ENCODE measurements at places on chromosomes 16 and 17.

DNA sequence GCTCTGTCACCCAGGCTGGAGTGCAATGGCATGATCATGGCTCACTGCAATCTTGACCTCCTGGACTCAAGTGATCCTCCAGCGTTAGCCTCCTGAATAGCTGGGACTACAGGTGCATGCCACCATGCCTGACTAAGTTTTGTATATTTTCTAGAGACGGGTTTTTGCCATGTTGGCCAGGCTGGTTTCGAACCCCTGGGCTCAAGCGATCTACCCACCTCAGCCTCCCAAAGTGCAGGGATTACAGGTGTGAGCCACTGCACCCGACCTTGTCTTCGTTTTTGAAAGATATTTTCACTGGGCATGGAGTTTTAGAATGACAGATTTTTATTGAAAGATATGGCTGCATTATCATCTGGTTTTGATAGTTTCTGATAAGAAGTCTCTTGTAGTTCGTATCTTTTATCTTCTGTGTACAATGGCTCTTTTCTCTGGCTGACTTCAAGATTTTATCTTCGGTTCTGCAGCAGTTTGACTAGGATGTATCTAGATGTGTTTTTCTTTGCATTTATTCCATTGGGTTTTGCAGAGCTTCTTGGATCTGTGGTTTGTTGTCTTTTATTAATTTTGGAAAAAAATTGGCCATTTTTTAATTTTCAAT lies 14.6 kb downstream of the ADGRG5 start:
- no peak for DNase-seq

GRCh38 chr16:88640498-88641247 lies 2.3 kb downstream of the IL17C start:
- no peak for DNase-seq

DNA sequence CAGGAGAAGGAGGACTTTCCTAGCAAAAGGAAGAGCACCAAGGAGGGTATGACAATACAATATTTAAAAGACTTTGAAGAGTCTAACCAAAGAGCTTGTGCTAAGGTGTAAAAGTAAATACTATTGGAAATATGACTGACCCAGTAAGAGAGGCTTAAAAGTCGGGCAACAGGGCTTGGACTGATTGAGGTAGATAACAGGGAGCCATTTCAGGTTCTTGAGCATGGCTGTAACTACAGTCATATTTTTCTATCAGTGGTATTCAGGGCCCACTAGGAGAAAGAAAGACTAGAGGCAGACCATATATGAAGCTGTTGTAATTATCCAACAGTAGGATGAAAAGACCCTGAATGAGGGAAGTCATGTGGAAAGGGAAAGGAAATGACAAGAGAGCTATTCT lies 62.3 kb downstream of the SMURF2 start:
- no peak for DNase-seq

- no peak for DNase-seq
These were observed 38.5 kb upstream of the SLC47A1 start for GRCh38 chr17:19494961-19495806.

DNA sequence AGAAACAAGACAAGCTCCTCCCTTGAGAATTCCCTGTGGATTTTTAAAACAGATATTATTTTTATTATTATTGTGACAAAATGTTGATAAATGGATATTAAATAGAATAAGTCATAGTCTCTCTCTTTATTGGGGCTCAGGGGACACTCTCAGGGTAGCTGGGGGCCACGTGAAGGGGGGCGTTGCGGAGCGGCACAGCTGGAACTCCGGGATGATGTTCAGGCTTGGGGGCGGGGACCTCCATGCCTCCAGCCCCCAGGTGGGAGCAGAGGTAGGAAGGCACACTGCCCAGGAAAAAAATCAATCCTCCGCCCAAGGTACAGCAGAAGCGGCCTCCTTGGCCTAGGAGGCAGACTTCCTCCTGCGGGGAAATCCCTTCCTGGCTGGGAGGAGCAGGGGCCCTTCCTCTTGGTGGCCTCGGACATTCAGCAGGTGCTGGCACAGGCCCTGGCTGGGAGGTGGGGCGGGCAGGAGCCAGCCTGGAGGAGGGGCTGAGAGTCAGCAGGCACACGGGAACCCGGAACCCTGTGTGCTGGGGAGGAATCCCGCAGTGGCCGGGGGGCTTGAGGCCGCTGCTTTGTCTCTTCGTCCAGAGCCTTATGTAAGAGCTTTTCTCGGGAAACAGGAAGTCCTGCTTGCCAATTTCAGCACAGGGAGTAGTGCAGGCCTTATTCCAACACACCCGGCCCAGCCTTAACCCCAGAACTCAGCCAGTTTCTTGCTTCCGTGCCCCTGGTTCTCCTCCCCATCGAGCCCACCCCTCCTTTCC lies 591 bp upstream of the TNFSF13 start:
- no peak for DNase-seq

GRCh38 chr17:78374189-78374588 lies 4.3 kb upstream of the PGS1 start:
- DNase-seq: no peak

DNA sequence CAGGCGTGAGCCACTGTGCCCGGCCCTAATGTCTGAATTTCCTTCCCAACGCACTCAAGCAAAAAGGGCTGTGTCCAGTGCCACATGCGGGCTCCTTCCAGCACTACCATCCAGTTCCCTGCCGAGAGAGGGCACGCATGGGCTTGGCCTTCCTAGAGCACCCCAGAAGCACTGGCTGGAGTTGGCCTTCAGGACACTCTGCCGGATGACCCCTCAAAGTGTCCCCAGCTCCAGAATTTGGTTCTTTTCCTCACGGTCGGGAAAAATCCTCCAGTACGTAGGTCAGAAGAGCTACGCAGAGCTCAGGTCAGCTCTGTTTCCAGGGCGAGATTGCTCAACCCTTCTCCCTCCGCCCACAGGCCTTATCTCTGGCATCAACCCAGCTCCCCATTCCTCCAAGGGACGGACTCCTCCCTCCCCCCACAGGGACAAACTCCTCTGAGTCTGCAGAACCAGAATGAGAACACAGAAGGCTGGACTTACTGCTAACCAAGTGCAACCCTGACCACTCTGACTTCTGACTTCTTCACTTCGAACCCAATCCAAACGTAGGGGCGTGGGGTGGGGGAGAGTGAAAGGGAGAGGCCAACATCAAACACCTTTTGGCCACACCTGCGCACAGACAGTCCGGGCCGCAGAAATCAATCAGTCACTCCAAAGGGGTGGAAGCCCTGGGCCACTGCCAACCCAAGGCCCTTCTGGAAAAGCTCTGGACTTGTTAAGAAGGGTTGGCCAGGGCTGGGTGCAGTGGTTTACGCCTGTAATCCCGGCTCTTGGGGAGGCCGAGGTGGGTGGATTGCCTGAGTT lies 3.6 kb downstream of the CDC42EP4 start:
- peak; percentile 86 for DNase-seq

DNA sequence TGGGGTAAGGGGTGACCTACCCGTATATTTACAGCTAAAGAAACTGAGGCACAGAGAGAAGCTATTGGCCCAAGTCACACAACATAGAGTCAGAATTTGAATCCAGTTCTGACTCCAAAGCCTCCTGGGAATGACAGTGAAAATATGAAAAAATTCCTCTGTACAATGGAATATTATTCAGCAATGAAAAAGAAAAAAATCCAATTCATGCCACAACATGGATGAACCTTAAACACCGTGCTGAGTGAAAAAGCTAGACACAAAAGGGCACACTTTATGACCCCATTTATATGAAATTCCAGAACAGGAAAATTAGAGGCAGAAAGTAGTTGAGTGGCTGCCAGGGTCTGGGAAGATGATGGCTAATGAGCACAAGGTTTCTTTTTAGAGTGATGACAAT lies 75.4 kb downstream of the LITAF start:
- no peak for DNase-seq

DNA sequence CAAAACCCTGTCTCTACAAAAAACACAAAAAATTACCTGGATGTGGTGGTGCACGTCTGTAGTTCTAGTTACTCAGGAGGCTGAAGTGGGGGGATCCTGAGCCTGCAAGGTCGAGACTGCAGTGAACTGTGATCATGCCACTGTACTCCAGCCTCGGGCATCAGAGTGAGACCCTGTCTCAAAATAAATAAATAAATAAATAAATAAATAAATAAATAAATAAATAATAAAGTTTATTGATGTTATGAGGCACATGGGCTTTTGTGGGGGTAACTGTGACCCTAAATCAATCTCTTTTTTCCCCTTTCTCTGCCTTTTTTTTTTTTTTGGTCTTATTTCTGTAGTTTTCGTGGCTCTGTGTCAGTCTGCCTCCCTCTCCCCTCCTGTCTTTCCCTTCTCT lies 4.5 kb upstream of the ASIC2 start:
- no peak for DNase-seq

DNA sequence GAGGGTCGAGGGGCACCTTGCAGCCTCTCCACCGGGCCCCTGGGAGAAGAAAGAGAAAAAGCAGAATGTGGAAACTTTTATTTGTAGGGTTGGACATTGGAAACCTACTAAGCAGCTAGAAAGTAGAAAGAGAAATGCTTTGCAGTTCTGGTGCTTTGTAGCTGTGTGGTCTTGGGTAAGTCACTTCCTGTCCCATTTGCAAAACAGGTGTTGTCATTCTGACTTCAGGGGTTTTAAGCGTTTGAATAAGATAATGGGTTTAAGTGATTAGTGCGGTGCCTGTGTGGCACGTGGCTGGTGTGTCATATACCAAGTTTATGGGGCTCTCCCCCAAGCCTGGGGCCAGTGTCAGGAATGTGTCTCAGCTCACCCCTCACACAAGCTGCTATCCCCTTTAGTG lies 1.6 kb downstream of the CA4 start:
- no peak for DNase-seq

GRCh38 chr17:41065829-41066624 lies at the start of gene KRTAP2-4:
TSS of gene KRTAP2-4 (minus strand) at chr17:41065879. CDS start at chr17:41065845, 34 bp downstream.
- DNase-seq: no peak

DNA sequence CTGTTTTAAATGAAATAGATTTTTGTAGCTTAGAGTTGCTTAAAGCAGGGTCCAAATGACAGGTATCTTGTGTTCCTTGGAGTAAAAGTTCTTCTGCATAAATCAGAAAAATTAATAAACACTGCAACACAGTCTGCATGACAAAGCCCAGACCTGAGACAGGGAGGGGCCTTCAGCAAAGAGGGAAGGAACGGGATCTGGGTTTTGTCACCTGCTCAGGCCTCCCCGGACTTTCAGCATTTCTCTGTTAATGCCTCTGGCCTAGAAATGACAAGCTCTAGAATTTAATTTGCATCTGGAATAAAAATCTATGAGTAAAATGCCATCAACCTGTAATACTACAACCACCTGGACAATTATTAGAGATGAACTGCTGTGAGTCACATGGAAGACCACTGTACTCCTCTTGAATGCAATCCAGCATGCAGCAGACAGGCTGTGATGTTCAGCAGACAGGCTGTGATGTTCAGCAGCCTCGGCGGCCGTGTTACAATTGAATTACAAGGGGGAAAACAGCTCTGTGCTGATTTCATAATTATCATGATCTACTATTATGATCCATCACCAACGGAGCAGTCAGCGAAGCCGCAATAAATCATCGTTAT lies 170.2 kb downstream of the TOX3 start:
- no peak for DNase-seq

DNA sequence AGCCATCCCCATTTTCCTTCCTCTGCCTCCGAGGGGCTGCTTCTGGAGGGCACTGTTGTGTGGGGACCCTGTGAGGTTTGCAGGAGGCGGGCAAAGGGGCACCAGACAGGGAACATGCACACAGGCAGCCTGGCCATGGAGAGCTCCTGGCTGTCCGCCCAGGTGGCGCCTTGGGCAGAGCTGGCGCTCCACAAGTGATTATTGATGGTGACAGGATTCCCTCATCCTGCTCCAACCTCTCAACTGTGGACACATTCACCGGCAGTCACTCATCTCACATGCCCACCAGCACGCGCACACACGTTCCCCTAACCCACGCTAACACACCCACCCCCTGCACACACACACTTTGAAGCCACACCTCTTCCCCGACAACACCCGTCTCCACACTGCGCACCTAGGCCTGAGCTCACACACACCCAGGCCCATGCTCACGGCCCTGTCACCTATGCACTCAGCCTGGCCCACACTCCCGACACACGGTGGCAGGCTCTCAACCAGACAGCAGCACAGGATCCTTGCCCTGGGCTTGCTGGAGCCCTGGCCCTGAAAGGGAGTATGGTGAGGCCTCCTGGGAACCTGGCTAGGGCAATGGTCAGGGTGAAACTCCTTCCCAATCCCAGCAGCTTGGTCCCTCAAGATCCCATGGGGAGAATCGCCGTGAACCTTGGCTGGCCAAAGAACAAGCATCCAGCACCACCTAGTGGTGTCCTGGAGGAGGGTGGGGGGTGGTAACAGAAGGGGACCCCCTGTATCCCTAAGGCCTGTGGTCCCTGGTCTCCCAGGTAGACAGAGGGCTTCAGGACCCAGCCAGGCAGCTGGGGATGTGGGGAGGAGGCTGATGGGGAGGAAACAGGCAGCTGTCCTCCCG lies 3.6 kb downstream of the PNMT start:
- DNase-seq: peak; percentile 72

GRCh38 chr17:39527220-39527813 lies 66.0 kb downstream of the CDK12 start:
- DNase-seq: no peak

DNA sequence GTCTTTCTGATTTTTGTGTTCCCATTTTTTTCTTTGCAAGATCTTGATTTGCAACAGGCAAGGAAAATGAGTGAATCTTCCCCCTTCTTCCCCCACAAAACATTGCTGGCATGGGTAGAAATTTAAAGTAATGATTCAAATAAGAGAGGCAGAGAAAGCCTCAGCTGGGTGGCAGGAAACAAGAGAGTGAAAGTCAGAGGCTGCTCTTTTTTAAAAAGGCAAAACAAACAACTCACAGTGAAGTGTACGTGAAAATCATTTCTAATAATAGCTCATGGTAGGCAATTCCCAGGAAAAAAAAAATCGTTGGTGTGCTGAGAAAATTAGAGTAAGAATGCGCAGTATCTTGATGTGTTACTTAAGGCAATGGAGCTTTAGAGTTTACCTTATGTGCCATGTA lies 229.5 kb downstream of the FTO start:
- no peak for DNase-seq

DNA sequence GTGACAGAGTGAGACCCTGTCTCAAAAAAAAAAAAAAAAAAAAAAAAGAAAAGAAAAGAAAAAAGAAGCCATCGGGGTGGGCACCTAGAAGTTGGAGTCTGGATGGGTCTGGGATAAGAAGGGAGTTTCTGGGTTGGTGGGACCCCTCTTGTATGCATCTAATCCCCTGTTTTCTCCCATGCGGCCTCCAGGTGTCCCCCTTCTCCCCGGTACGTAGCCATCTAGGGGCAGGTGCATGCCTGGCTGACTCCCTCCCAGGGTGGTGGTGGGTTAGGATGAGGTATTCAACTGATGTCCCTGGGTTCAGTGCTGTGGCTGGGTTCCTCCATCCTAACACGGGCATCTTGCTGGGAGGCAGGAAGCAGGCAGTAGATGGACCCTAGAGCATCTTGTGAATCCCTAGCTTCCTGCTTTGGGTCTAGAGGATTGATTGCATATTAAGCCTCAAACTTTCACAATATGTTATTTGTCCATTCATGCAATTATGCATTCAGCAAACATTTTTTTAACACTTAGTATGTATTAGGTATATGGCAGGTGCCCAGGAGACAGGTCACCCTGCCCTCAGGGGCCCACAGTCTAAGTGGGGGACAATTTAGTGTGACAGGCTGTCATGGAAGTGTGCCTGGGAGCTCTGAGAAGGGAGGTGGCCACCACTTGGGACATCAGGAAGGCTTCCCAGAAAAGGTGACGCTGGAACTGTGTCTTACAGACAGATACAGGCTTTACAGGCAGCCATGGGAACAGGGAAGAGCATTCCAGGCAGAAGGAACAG lies 13.1 kb downstream of the FMNL1 start:
- peak; percentile 61 for DNase-seq

- DNase-seq: no peak
These were observed 19.2 kb downstream of the RNF213 start for GRCh38 chr17:80279895-80280294.

All from HTR-8/SVneo (cell line).